ENCODE measurements at places on chromosomes 12 and 14.

- DNase-seq: no peak
These were observed 10.1 kb downstream of the GSG1 start for GRCh38 chr12:13093191-13093847.

DNA sequence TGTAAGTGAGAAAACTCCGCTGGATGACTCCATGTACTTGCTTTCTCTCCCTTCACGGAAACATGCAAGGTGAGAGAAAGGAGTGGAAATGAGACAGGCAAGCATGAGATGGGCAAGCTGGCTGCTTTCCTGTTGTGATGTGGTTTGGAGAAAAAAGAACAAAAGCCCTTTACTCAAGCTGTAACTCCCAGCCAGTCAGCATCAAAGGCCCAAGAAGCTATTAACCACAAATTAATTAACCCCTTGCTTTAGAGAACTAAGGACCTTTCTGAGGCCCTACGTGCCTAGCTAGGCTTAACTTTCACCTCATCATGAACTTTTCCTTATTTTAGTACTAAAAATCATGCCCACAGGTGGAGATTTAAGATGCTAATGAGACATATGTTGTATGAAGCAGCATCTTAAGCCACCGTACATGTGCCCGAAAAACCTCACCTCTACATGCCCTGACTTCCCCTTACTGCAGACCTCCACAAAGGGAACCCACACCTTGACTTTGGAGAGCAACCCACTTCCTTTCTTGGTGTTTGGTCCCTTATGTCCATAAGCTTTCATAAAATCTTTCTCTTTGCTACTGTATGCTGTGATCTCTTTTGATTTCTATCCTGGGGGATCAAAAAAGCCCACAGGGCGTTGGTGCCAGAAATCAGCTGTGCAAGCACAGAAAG is 87.0 kb downstream of the GALNT8 start:
- no peak for DNase-seq

- DNase-seq: no peak
These were observed 22.7 kb downstream of the FRMD6 start for GRCh38 chr14:51674294-51675002.

DNA sequence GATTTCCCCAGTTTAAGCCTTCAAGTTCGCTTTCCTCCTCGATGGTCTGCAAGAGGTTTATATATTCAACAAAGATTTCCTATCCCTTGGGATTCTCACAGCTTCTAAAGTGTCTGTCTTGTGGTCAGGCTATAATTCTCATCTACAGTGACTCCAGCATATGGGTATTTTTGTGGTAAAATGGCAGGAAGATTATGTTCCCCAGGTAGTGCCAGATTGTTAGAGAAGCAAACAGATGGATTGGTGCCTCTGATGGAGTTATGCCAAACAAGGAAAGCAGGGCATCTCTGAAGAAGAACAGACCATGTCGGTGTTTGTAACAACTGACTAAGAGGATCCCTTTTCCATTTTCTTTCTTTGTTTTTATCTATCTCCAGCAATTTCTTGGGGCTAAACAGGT is 5.5 kb upstream of the CCDC175 start:
- no peak for DNase-seq

DNA sequence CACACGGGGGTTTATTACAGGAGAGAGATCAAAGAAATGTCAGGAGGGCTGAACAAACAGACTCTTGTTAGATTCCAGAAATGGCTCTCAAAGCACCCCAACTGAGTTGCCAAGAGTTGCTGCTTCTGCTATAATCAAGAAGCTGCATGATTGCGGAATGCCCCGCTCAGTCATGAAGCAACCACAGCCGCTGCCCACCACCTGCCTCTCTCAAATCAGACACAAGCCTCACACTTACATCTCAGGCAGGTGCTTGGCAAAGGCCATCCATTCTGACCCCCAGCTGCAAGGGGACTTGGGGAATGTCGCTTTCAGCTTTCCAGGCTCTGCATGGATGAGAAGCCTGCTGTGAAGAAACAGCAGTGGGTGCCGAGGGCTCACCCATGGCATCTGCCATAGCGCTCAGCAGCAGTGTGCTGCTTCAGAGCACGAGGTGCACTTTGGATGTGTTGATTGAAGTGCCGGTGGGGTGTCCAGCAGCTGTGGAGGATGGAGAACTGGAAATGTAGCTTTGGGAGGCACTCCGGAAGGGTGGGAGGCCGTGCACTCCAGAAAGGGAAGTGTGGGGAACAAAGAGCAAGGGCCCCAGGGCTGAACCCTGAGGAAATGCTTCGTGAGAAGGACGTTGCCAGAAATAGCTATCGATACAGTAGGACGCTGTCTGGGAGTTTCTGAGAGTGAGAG is 37.7 kb downstream of the LRRC74A start:
- no peak for DNase-seq
